NCI-H187 (cell line): ENCODE measurements at places on chromosomes 4 and X.

DNA sequence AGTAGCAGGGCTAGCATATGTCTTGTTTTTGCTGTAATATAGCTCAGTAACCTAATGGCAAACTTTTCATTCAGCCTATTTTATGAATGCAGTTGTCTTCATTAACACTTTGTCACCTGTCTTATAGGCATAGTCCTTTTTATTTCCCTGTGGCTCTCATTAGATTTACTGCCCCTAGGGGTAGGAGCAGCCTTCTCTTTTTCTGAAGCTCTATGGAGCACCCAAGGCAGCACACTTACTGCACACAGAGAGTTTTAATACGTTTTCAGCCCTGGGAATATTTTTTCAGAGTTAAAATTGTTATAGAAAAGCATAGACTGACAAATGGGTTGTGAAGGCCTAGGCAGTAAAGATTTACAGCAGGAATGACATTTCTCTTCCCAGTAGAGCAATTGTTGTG is 406.8 kb downstream of the TMA16 start:
- DNase-seq: no peak

GRCh38 chrX:78316265-78316664 is 11.1 kb downstream of the CYSLTR1 start:
- DNase-seq: no peak

GRCh38 chr4:187606581-187606980 is 389.0 kb upstream of the ZFP42 start:
- DNase-seq: no peak

- no peak for DNase-seq
These were observed 8.8 kb downstream of the ENPEP start for GRCh38 chr4:110484767-110485166.

DNA sequence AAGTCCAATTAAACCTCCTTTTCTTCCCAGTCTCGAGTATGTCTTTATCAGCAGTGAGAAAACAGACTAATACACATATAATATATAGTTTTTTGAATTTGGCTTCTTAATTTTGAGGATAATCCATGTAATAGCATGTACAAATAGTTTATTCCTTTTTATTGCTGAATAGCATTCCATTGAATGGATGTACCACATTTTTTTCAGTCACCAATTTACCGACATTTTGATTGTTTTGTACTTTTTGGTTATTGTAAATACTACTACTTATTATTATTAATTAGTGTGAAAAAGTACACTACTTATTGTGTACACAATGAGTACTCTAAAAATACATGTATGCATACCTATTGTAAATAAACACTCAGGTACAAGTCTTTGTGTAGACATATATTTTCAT is 42.3 kb upstream of the ANXA10 start:
- no peak for DNase-seq

DNA sequence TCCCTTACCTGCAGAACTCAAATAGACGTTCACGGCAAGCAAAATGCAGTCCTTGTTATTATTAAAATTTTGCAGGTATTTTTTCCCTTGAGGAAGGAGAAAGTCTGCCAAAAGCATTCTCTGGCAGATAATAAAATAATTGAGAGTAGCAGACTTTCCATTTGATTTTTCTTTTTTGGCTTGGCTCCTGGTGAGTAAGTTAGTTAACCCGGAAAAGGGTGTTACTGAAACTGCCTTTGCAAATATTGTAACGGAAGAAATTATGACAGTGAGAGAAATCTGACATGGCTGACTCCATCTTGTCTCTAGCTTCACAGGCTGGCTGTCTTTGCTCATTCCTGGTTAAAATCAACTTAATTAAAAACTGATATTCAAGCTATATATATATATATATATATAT is 100.5 kb downstream of the GPR143 start:
- no peak for DNase-seq

GRCh38 chr4:76611616-76612207 is 176.7 kb downstream of the SHROOM3 start:
- no peak for DNase-seq

- DNase-seq: no peak
These were observed 79.4 kb upstream of the TNIP3 start for GRCh38 chr4:121243485-121243884.

DNA sequence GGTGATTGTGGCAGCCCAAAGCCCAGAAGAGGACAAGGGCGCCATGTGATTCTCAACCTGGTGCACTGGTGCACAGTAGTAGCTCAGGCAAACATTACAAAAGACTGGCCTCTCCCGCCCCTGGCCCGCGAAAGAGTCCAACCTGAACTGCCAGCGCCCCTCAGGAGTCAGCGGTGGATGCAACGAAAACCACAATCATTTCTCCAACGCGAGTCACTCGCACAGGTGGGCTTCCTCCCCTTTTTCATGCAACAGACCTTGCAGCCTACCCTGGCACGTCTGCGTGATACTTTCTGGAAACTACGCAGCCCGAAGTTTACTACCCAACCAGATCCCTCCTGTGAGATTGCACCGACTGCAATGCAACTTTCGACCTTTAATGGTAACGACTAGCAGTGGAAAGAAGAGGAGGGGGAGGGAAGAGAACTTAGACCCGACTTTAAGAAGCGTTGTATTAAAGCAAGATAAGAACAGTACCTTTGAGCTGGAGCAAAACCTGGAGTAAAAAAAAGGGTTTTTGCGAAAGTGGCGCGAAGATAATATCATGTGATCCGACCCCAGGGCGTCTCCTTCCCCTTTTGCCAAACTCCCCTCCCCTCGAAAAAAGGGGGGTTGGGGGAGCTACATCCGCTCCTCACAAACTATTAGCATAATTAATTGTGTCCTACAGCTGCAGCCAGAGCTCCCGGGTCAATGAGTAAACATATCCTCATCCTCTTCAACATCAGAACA is 63.3 kb upstream of the CCDC160 start:
- no peak for DNase-seq

GRCh38 chr4:110970642-110971041 is 347.8 kb upstream of the PITX2 start:
- no peak for DNase-seq

GRCh38 chrX:19382555-19383145 is 38.9 kb downstream of the PDHA1 start:
- no peak for DNase-seq

- no peak for DNase-seq
These were observed 86.3 kb downstream of the BCOR start for GRCh38 chrX:40011322-40012038.

- no peak for DNase-seq
These were observed 203.1 kb downstream of the RBMX2 start for GRCh38 chrX:130604882-130605281.

DNA sequence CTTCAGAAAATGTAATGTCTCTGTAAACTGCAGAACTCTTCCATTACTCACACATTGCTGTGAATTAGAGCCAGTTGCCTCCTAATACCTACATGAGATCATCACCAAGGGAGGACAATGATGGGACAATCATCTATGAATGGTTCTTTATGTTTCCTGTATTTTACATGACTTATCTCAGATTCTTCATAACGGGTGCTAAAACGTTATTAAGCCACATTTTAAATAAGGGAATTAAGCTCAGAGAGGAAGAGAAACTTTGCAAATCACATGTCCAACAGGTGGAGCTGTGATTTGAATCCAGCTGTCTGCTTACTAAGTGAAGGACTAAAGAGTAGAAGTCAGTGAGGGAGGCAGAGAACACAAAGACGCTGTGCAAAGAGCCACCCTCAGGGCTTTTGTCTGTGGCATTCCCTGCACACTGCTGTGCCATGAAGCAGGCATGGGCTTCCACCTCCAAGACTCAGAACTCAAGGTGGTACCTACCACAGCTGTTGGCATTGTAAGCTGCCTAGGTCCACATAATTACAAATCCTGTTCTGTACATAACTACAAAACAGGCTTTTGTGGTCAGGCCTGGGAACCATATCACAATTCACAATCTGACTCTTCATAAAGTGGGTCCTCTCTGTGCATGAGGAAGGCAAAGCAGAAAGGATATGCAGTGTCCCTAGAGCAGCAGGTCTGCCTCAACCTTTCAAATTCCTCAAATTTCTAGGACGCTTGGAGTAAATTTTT is 12.8 kb downstream of the TBC1D9 start:
- no peak for DNase-seq

- DNase-seq: no peak
These were observed 22.2 kb downstream of the KANTR start for GRCh38 chrX:53116101-53116500.

DNA sequence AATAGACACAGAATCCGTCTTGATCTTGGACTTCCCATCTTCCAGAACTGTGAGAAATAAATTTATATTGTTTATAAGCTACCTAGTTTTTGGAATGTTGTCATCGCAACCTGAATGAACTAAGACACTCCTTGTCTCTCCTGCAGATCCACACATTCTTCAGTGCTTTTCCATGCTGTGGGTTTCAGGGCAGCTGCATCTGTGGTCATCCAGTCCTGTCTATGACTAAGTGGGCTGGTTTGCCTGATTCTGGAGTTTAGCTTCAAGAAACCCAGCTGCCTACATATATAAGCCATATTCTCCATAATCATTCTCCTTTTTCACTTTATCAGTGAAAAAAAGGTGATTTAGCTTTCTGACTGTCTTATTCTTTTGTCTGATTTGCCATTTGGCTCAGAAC is 170.3 kb upstream of the KIT start:
- DNase-seq: no peak

- no peak for DNase-seq
These were observed 3.1 kb upstream of the MSX1 start for GRCh38 chr4:4856071-4857000.
